ENCODE measurements at places on chromosomes 2 and 18.

DNA sequence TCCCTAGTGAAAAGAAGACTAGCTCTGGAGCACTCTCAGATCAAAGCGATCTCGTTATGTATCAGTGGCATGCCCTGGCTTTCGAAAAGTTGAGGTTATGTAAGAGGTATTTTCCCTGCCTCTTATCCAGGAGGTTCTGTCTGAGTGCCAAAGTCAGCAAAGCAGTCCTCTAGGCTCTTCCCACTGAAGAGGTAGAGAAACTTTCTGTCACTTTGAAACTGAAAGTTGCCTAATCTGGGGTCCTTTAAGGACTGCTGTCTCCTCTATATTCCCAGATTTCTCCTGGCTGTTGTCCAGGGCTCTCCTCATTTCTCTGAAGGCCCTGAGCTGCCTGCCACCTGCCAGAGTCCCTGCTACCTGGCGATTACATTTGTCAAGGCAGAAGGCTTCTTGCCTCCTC, 96.3 kb downstream of the B3GNT2 start:
- DNase-seq, result peak; percentile 45

GRCh38 chr2:114579542-114579941, 137.1 kb downstream of the DPP10 start:
- DNase-seq, result no peak

DNA sequence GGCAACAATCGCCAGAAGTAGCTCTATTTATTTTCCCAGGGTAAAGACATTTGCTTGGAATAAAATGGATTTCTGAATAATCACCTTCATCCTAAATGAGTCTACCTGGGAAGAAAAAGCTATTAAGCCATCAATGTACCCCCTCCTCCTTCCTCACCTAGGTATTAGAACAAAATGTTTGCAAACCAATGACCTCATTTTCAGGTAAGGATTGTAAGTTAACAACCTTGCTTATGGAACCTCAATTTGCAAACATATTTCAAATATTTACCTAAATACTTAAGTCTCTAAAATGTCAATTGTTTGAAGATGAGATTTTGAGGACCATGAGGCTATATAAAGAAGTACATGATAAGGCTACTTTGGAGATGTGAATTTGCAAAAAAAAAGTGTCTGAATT, 43.9 kb downstream of the CAVIN2 start:
- DNase-seq, result no peak

GRCh38 chr2:181626671-181627070, 30.2 kb downstream of the CERKL start:
- DNase-seq, result peak; percentile 3

DNA sequence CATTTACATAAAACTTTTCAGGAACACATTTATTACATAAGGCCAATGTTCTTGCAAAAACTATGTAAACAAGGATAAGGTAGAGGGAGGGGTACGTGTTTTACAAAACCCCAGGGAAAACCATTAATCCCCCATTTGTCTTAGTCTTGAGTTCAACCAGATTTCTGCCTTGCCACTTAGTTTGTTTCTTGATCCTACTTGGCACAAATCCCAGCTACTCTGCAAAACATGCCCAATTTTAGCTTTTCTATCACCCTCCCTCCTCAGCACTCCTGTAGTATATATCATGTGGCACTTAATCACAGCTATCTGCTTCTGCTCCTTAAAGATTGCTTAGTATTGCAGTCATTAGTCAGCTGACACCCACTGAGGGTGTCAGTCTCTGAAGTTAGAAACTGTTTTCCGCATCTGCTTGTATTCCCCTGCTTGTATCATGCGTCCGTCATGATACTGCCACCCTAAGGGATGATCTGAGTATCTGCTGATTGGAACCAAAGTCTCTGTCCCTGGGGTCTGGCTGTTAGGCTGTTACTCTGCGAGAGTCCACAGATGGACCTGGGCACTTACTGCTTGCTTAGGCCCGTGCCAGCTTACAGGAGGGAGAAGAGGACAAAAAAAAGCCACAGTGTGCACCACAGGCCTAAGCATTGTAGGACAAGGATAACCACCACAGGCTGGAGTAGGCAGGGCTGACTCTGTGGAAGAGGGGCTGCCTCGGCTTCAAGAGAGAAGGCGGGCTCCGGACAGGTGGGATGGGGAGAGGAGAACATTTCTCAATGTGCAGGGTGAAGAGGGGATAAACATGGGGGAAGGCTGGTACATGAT, 82.2 kb downstream of the EPAS1 start:
- peak; percentile 97 for DNase-seq

DNA sequence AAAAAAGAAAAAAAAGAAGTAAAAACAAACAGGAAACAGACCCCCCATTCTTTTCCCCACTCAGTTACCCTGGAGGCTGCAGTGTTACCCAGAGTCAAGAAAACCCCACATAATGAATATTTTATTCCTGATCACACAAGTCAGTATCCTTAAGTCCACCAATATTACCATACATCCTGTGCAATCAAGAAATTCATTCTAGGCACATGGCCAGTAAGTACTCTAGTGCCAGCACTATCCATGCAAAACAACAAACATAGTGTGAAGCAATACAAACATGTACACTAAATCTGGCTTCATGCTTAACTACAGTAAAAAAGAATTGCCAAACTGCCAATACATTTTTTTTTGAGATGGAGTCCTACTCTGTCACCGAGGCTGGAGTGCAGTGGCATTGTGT, 111.6 kb downstream of the FAM168B start:
- no peak for DNase-seq

DNA sequence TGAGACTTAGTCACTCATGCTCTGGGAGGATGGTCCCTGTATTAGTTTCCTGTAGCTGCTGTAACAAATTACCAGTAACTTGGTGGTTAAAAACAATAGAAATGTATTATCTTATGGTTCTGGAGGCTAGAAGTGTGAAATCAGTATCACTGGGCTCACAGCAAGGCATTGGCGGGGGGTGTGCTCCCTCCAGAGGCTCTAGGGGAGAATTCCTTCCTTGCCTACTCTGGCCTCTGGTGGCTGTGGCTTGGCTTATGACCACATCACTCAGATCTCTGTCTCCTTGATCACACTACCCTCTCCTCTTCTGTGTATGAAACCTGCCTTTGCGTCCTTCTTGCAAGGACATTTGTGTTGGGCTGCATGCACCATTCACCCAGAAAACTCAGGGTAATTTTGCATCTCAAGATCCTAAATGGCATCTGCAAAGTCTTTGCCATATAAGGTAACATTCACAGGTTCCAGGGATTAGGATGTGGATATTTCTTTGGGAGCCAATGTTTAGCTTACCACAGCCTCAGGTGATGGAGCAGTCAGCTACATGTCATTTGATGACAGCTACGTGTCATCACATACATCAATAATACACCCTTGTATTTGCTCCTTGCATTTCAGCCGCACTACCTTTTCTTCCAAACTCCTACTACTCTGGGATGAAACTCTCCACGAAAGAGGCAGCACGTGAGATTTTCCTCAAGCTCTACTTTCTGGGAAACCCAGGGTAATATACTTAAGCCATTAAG, 49.6 kb upstream of the POU3F3 start:
- no peak for DNase-seq

DNA sequence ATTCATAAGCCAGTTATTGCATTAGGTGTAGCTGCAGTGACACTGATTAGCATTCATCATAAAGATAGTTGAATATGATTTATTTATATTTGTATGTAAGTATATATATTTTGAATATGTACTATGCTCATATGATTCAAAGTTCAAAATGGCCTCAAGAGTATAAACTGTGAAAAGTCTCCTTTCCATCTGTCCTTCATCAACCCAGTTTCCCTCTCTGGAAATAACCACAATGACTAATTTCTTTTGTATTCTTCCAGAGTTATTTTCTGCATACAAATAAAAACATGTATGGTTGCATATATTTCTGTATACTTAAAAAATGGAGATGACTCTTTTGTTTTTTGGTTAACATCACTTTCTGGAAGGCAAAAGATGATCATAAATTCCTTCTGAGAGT, 95.2 kb downstream of the CAMKMT start:
- peak; percentile 4 for DNase-seq

DNA sequence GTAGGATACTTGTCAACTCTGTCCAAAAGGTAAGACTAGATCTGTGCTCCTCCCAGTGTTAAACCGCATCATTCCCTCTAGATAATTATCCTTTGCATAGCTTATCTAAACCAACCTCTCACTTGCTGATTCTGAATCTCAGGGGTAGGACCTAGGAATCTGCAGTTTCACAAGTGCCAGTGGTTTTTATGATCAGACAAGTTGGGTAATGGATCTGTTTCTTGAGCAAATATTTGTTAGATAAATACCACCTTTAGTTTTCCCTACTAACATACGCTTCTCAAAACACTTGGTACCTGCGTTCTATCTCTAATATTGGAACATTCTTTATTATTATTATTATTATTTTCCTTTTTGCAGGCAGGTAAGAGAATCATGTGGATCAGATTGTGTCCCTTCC, 439.9 kb downstream of the PTPRM start:
- DNase-seq, result no peak

- DNase-seq, result no peak
These were observed 2.6 kb downstream of the SERPINB11 start for GRCh38 chr18:63705401-63705800.

GRCh38 chr2:190443778-190444481, 35.8 kb downstream of the MFSD6 start:
- DNase-seq, result peak; percentile 21

DNA sequence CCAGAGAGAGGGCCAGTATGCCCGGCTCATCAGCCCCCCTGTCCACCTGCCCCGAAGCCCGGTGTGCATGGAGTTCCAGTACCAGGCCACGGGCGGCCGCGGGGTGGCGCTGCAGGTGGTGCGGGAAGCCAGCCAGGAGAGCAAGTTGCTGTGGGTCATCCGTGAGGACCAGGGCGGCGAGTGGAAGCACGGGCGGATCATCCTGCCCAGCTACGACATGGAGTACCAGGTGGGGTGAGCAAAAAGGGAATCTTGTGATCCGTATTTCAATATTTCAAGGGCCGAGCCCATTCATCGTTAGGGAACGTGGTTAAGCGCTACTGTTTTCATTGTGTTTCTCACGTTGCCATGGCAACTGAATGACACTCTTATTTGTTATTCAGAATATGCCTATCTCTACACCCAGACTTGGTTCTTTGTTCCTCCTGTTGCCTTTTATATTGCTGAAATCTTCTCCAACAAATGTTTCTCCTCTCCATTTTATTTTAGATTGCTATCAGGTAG, 81.5 kb downstream of the NRP2 start:
- DNase-seq, result peak; percentile 91

DNA sequence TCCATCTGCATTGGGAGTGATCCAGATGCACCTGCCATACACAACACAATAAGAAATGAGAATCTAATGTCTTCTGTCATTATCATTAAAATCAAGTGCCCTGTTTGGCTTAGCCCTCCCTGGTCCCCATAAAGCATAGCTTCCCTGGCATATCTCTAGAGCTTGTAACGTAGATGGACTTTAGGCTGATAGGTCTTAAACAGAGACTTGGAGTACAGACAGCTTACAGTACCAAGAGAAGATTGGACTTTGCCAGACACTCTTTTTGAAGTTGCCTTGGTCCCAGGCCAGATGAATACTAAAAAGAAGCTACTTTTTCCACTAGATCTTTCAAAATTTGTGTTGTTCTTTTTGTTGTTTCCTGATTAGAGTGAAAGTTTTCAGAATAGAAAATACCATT, 86.3 kb upstream of the UNC80 start:
- DNase-seq, result no peak

- DNase-seq, result no peak
These were observed 79.0 kb downstream of the ALPK2 start for GRCh38 chr18:58549814-58550339.

GRCh38 chr2:152344579-152345195, 9.7 kb downstream of the FMNL2 start:
- DNase-seq, result no peak

Data from amniotic epithelial cell (primary cell).